ENCODE measurements at places on chromosomes 1 and 21. TPM values are rescaled to one million over a fixed set of nuclear protein-coding genes. Genes with fewer than 3 reads are reported as not detected.
A peak's percentile ranks its signal among the peaks of the same experiment; 100 is the strongest.

GRCh38 chr1:58460469-58460868, 86.1 kb downstream of the OMA1 start:
- no peak overlapping the region for H3K4me3 ChIP-seq
- peak; percentile 54 for DNase-seq
- no peak overlapping the region for H3K27ac ChIP-seq

- H3K27ac ChIP-seq: peak overlapping the region; percentile 70
- peaks cover 9% of the 10 kb centered on the region for H3K36me3 ChIP-seq
- DNase-seq: no peak
- H3K27me3 ChIP-seq: no peaks in the 10 kb centered on the region
Observed at GRCh38 chr1:12343823-12344487, 114.1 kb downstream of the VPS13D start.

ADAMTSL4 gene
- 23.2 TPM for total RNA-seq

RNU1-3 gene
- 3,134 TPM for total RNA-seq

- H3K4me1 ChIP-seq: peaks cover 3% of the 10 kb centered on the region
- no peak overlapping the region for H3K27ac ChIP-seq
- no peak overlapping the region for H3K4me3 ChIP-seq
- H3K27me3 ChIP-seq: no peaks in the 10 kb centered on the region
- no peak for DNase-seq
- H3K36me3 ChIP-seq: peaks cover 29% of the 10 kb centered on the region
Observed at GRCh38 chr1:116537040-116537831, 33.6 kb downstream of the CD58 start.

Measured in lung (tissue), 17 donors.